ENCODE measurements at places on chromosomes 3 and 15. TPM values are rescaled to one million over a fixed set of nuclear protein-coding genes. Genes with fewer than 3 reads are reported as not detected.

MYL3 gene
- total RNA-seq, result not detected

MOBP gene
- total RNA-seq, result 0.10 TPM

PIERCE2 gene
- total RNA-seq, result 1.4 TPM

C2CD4A gene
- total RNA-seq, result not detected

MUC4 gene
- total RNA-seq, result 2.0 TPM

CPNE9 gene
- 4.4 TPM for total RNA-seq

LMAN1L gene
- not detected for total RNA-seq

ZCWPW2 gene
- 0.39 TPM for total RNA-seq

GAP43 gene
- 21.9 TPM for total RNA-seq

BOC gene
- total RNA-seq, result 6.0 TPM

PLA2G4E gene
- not detected for total RNA-seq

ATP13A5 gene
- not detected for total RNA-seq
